ENCODE measurements at places on chromosomes 5 and 9. TPM values are rescaled to one million over a fixed set of nuclear protein-coding genes. Genes with fewer than 3 reads are reported as not detected.

- no peak for DNase-seq
Observed at GRCh38 chr9:129172816-129173215, 5.2 kb downstream of the IER5L start.

The MEGF9 gene
- 4.4 TPM for total RNA-seq

- no peak for DNase-seq
Observed at GRCh38 chr9:27369591-27369990, 72.6 kb upstream of the EQTN start.

GRCh38 chr9:37172557-37172956 is 52.2 kb downstream of the ZCCHC7 start:
- no peak for DNase-seq

The NCS1 gene
- total RNA-seq = 29.1 TPM

The FIBCD1 gene
- total RNA-seq = not detected

The IFNE gene
- not detected for total RNA-seq

GRCh38 chr5:15574806-15575325 is 74.9 kb downstream of the FBXL7 start:
- DNase-seq = no peak

The GAPT gene
- not detected for total RNA-seq

DNA sequence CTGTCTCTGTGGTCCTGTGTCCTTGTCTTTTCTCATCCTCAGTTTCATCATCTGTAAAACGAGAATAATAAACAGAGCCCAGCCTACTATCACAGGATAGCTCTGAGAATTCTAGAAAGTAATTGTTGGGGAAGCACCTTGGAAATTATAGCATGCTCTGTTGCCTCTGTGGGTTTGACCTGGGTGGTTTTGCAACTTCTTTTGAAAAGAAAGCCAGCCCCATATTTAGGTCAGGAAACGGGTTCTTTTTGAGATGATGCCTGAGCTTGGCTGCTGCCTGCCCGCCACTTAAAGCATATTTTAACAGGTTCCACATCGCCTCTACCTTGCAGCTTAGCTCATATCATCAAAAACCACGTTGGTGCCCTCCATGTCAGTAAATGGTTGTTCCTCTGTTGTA is 111.1 kb downstream of the TLR4 start:
- DNase-seq = no peak

The CCL19 gene
- not detected for total RNA-seq

DNA sequence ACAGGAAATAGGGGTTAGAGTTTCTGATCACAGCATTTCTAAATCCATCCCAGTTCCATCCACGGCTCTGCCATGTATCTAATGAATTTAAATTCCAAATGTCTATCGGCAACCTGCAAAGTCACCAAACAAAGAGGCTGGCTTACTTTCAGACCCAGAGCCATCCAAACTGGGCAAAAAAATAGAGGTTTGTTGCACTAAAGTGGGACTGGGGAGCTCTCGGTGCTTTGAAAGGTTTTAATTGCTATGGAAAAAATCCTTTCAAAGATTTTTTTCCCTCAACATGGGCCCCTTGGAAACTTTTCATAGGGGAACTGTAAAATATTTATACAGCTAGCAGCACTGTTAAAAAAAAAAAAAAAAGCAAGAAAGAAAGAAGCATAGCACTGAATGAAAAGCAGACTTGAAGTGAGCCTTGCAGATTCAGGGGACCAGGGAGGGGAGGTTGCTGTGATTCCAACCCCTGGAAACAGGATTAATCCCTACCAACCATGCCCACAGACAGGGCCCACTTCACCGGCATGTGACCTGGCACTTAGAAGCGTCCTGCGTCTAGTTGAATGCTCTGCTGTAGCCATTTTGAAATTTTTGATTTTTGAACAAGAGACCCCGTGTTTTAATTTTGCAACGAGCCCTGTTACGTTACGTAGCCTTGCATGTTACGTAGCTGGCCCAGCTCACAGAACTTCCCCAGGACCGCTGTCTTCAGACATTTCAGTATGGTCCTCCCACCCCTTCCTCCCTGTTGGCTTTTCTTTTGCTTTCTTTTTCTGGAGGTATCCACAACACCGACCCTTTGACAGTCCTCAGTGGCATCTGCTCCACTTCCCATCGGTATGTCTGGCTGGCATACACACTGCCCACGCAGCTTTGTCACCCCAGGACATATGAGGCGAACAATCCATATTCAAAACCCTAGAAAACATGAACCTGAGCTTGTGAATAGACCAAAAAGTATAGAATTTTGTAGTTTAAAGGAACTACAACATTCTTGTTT is 105.3 kb upstream of the NFIB start:
- no peak for DNase-seq

The CD14 gene
- total RNA-seq = 0.62 TPM

The FAM221B gene
- not detected for total RNA-seq

The PPP3R2 gene
- total RNA-seq = not detected

GRCh38 chr5:176175101-176175852 is 62.9 kb upstream of the SIMC1 start:
- DNase-seq = no peak

The TAF11L5 gene
- total RNA-seq = not detected

The ZNF367 gene
- total RNA-seq = 29.0 TPM

The CEL gene
- total RNA-seq = 0.88 TPM

The SCGB3A2 gene
- not detected for total RNA-seq

DNA sequence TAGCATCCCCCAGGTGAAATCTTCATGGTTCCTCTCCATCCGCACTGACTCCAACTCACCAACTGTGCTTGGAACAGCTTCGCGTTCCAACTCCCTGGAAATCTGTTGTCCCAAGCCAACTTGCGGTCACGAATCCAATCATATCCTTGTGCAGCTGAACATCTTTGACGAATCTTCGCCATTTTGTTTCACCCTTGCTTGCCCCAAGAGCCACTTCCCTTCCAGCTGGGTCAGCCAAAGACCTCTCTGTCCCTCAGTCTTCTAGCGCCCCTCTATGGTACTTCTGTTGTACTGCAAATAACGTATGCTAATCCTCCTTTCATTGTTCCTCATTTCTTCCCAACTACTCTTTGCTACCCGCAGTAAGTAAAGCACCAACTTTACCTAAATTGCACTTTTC is 61.0 kb upstream of the TARS1 start:
- no peak for DNase-seq

- no peak for DNase-seq
Observed at GRCh38 chr9:115944166-115944948, 209.2 kb upstream of the PAPPA start.

GRCh38 chr9:94147776-94148175 is 63.5 kb downstream of the PTPDC1 start:
- DNase-seq = no peak

GRCh38 chr9:108579757-108580439 is 275.9 kb downstream of the ACTL7B start:
- DNase-seq = no peak

- no peak for DNase-seq
Observed at GRCh38 chr5:179308563-179309382, 36.5 kb downstream of the ADAMTS2 start.

The LHX6 gene
- not detected for total RNA-seq

DNA sequence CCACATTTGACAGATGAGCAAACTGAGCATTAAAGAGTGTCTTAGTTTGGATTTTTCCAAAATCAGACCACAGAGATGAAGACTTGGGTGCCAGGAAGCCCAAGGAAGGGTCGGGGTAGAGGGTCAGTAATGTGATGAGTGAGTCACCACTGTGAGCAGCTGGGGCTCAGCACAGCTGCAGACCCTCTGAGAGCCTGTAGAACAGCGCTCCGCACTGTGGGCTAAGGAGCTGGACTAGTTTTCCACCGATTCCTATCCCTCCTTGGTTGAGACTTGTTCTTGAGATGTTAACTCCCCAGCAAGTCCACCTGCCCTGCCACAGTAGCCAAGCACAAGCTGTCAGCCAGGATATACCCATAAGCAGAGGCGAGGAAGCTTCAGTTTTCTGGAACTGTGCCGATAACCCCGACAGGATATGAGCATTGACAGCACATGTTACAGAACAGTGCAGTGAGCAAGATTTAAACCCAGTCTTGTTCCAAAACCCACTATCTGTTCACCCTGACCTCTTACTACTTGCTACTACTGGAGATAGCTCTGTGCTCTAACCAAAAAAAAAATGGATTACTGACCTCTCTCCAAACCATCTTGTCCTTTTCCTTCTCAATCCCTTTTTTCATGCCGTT is 31.8 kb downstream of the EGFLAM start:
- DNase-seq = no peak

DNA sequence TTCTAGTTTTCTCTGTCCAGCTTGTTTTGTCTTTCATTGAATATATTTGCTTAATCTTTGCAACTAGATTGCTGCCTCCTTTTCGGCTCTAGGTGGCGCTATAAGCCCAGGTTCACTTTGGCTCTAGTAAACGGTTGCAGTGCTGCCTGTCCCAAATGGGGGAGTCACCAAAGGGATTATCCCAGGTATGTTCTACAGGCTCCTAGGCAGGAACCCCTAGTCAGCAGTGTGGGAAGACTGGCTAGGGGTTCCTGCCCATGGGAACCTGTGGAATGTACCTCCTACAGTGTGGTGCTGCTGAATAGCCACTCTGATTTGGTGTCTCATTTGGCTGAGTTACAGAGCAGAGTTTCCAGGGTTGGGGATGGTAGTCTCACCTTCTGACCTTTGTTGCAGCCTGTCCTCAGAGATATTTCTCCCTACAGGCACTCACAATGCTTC is 85.2 kb downstream of the ARSB start:
- DNase-seq = peak; percentile 22

- DNase-seq = no peak
Observed at GRCh38 chr5:51416149-51416548, 32.9 kb downstream of the ISL1 start.

GRCh38 chr5:88895681-88896501 is 12.9 kb upstream of the MEF2C start:
- no peak for DNase-seq

DNA sequence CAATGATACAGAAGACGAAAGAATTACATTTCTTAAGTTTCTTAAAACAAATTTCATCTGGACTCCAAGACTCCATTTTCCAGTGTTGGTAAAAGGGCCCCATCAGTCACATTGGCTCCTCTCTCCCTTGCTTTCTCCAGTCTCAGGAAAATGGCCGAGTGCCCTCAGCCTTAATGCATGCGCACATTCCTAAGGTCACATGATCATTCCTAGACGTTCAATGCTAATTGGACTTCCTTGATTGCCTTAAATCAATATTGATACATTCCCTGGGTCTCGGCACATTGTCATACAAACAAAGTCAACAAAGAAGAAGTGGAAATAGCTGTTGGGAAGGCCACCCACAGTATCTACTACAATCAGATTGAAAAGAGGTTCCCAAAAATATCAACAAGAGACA is 413.6 kb upstream of the GRAMD2B start:
- no peak for DNase-seq

GRCh38 chr5:178490935-178491652 is 99.1 kb downstream of the COL23A1 start:
- DNase-seq = no peak

- no peak for DNase-seq
Observed at GRCh38 chr9:111833941-111834340, 39.2 kb upstream of the SHOC1 start.

GRCh38 chr5:23635938-23636337 is 128.5 kb downstream of the PRDM9 start:
- no peak for DNase-seq

GRCh38 chr9:14453286-14453685 is 139.3 kb upstream of the NFIB start:
- DNase-seq = no peak

GRCh38 chr9:36938617-36939016 is 95.5 kb downstream of the PAX5 start:
- no peak for DNase-seq

Measured in activated CD4-positive, alpha-beta memory T cell treated with anti-CD3 and anti-CD28 coated beads for 36 hours (primary cell).